ENCODE measurements at places on chromosomes 7 and 10. TPM values are rescaled to one million over a fixed set of nuclear protein-coding genes. Genes with fewer than 3 reads are reported as not detected.

DENND2A gene
- 6.3 TPM for total RNA-seq

DNA sequence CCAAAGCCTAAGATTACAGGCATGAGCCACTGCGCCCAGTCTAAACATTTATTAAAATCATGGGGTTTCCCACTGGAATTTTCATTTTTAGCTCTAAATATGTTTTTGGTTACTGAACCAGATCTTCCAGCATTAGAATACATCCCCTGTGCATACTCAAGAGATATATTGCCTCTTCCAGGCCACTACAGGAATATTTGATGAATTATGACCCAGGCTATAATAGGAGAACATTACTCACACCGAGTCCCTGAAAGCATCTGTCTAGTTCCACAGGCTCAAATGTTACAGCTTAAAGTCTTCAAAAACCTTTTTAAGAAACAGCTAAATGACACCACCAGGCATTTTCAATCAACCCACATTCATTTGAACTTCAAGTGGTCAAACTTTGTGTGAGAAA, 50.4 kb upstream of the GRM8 start:
- no peak for DNase-seq

- DNase-seq: no peak
These were observed 76.0 kb upstream of the ARMC3 start for GRCh38 chr10:22851865-22852239.

DNA sequence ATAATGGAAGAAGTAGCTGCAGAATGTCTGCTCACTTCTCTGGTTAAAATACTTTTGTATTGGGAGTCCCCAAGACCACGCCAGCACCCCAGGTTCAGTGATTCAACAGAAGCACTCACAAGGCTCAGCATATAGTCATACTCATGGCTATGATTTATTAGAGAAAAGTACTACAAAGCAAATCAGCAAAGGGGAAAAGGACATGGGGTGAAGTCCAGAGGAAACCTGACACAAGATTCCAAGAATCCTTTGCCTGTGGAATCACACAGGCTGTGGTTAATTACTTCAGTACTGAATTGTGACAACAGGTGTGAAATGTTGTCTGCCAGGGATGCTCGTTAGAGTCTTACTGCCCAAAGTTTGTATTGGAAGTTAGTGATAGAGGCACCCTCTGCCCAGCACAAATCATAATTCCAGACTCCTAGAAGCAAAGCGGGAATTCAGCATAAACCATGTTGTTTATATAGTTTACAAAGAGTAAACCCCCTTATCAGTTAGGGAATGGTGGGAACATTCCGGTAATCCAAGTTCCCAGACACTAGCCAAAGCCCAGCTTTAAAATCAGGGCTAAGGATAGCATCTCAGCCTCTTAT, 79.4 kb downstream of the HYCC1 start:
- DNase-seq: no peak

- no peak for DNase-seq
These were observed 176.9 kb downstream of the CRPPA start for GRCh38 chr7:16244469-16244868.

- DNase-seq: no peak
These were observed 49.2 kb upstream of the ZMIZ1 start for GRCh38 chr10:79019441-79020014.

AKR1D1 gene
- total RNA-seq: 65.2 TPM

- DNase-seq: no peak
These were observed 2.7 kb downstream of the FZD9 start for GRCh38 chr7:73436031-73436929.

SLC25A28 gene
- total RNA-seq: 45.7 TPM

DNA sequence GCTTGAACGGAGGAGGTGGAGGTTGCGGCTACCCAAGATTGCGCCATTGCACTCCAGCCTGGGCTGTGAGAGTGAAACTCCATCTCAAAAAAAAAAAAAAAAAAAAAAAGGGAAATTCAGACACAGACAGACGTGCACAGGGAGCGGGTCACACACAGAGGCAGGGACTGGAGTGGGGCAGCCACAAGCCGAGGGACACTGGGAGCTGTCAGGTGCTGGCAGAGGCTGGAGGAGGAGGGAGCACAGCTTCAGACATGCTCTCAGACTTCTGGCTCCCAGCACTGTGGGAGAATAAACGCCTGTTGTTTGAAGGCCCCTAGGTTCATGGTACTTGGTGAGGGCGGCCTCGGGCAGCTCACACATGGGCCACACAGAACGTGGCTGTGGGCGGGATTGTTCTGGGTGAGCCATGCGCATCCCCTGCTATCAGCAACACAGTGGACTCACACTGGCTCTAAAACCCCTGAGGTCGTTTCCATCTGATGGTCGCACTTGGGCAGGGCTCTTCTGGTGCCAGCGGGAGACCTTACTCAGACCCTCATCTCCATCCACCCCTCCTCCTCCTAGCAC, 375.9 kb downstream of the DNAJB6 start:
- no peak for DNase-seq

GRCh38 chr10:71971769-71972555, 7.8 kb downstream of the CHST3 start:
- DNase-seq: no peak

SMO gene
- 21.9 TPM for total RNA-seq

GDF2 gene
- total RNA-seq: 1.7 TPM

- DNase-seq: no peak
These were observed 24.1 kb downstream of the PRF1 start for GRCh38 chr10:70578371-70578947.

GRCh38 chr7:155809332-155809946, 2.8 kb downstream of the SHH start:
- no peak for DNase-seq

CHAT gene
- total RNA-seq: not detected

GRCh38 chr10:77879710-77880109, 46.8 kb downstream of the DLG5 start:
- no peak for DNase-seq

TYW1B gene
- 4.3 TPM for total RNA-seq

DNA sequence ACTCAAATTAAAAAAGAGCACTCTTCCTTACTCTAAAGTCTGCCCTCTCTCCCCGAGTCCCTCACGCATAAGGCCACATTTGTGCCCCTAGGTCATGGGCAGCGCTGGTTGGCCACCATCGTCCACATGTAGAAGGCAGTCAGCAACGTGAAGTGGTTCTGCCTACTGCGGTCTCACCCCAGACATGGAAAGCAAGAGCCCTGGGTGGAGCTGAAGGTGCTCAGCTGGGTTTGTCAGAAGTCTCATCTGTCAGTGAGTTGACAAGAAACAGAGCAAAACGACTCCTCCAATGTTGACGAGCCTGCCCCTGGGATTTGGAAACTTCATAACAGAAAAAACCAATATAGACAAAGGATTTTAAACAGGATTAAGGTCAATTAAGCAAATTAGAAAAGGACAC, 192.3 kb upstream of the PRSS58 start:
- peak; percentile 37 for DNase-seq

DNA sequence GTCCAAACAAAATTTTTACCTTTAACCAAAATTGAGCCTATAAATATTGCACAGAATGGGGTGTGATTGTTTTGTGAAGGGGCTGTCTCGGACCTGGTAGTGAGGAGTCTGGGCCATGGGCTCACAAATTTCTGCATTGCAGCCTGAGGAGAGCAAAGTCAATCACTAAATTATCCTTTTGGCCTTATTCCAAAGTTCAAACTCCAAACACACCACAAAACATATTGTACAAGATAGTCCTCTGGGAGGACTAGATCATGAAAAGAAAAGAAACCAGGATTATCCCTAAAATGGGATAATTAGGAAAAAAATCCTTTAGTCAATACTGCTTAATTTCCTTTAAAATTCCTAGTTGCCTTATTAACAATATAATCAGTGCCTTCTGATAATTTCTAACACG, 115.5 kb downstream of the BUB3 start:
- no peak for DNase-seq

DNA sequence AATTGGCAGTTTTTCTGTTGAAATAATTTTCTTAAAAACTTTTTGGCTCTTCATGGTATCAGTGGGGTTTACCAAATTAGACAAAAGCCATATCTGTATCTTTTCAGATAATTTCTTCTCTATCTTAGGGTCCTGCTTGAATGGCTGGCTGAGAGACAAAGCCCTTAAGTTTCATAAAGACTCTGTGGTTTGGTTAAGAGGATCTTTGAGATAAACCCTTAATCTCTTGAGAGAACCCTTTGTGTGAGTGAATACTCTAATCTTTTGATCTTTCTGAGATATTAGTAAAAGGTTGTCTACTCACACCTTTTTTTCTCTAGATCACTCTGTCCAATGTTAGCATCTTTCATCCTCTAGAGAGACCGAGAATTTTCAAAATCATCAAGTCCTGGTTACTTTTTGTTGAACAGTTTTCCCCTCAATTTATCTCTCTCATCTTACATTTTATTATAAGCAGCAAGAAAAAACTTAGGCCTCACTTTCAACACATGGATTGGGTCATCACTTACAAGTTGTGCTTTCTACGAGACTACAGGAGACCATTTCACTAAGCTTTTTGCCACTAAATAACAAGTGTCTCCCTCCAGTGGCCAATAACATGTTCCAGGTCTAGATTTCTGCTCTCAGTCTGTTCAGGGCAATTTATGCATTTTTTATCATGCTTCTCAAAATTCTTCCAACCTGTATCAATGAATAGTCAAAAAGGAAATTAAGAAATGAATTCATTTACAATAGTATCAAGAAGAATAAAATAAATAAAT, 28.4 kb downstream of the DNAJC9 start:
- DNase-seq: no peak

DNA sequence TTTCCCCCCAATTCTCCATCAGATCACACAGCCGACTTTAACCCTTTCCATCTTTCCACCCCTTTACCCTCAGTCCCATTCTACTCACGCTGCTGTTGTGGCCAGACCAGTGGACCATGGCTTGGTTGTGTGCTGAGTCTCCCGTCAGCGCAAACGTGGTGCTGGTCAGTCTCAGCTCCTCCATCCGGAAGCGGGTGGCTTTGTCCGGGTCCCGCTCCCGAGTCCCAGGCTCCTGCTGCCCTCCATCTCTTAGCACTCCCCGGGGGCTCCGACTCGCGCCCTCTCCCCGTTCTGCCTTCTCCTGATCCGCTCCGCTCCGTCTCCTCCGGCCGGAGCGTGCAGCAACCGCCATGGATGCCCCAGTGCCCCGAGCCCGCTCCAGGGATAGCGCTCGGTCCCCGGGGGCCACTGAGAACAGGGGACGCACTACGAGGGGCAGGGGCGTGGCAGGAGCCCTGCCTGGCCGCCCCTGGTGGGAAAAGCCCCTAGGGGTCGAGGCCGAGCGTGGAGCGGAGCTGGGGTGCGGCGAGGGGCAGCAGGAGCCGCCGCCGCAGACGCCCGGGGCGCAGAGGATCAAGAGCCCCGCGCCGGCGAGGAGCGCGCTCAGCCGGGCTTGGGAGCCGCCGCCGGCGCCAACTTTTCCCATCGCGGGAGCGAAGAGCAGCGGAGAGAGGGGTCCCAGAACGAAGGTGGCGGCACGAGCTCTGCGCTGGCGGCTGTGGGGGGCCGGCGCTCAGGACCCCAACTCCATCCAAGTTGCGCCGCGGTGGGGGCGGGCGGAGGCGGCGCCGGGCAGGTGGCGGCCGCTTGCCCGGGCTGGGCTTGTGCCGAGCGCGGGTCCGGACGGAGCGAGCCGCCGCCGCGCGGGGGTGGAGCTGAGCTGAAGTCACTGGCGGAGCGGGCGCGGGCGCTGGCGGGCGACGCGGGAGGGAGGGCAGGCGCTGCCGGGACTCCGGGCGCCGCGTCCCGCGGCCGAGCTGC, at the start of gene SORCS1:
Gene SORCS1 (minus strand): TSS at position 826 of the 981 bp plus-strand sequence.
- peak; percentile 20 for DNase-seq

DNA sequence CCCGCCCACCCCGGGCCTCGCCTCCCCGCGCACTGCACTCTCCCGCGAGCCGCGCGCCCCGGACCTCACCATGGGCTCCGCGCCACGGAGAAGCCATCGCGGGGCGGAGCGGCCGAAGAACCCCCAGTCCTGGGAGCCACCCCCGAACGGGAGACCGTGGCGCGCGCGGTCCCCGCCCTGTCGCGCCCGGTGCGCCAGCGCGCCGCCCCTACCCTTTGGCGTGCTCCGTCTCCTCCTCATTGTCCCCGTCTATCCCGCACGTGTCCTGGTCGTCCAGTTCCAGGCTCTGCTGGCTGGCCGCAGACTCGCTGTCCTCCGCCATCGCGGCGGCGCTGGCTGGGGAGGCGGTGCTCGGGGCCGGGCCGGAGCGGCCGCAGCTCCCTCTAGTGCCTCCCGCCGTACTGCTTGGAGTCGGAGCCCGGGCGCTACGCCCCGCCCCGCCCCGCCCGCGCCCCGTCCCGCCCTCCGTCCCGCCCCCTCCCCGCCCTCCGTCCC, at the start of gene NMT2:
Gene NMT2 (minus strand): TSS at position 403 of the 495 bp plus-strand sequence. CDS start 81 bp downstream, at position 322.
- DNase-seq: peak; percentile 89

- DNase-seq: no peak
These were observed 75.6 kb downstream of the AMZ1 start for GRCh38 chr7:2763597-2763996.

- DNase-seq: peak; percentile 44
These were observed 224.2 kb downstream of the PLXNA4 start for GRCh38 chr7:132351954-132352499.

DNA sequence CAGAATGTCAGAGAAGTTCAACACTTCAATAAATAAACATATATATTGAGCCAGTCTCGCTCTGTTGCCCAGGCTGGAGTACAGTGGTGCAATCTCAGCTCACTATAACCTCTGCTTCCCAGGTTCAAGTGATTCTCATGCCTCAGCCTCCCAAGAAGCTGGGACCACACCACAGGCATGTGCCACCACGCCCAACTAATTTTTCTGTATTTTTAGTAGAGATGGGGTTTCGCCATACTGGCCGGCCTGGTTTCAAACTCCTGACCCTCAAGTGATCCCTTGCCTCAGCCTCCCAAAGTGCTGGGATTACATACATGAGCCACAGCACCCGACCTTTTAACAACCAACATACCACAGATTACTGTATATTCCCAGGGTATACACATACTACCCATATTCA, 134.2 kb downstream of the JMJD1C start:
- no peak for DNase-seq

DNA sequence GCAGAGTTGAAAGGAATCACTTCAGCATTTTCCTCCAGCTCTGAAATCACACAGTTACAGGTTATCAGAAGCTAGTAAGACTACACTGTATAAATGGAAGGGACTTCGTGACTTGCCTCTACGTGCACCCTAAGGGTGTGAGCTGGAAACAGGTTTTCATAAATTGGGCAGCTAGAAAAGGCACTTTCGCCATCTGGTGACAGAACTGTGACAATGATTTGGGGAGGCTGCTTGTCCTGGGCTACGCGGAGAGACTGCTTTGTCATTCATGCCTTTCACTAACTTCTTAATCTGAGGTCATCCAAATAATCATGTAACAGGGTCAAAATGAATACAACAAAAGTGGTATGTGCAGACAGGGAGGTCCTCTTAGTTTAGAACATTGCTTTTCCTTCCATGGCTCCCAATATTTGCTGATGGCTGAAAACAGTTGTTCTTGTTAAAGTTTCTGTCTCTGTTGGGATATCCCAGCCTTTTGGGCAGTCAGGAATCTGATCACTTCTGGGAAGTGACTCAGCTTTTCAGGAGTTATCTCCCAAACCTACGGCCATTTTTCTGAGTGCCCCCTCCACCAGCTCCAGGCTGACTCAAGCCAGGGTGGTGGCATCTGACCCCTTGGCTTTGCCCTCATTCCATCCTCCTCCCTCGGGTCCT, 17.8 kb downstream of the VWC2 start:
- peak; percentile 55 for DNase-seq

CLCN1 gene
- not detected for total RNA-seq

FAM131B gene
- 7.2 TPM for total RNA-seq

- DNase-seq: no peak
These were observed 56.3 kb downstream of the LRMDA start for GRCh38 chr10:75487755-75488125.

GIMAP8 gene
- 1.2 TPM for total RNA-seq
